ENCODE measurements at places on chromosomes 12 and 14.
A peak's percentile ranks its signal among the peaks of the same experiment; 100 is the strongest.

- DNase-seq: no peak
Observed at GRCh38 chr12:23947395-23947794, 2.1 kb downstream of the SOX5 start.

DNA sequence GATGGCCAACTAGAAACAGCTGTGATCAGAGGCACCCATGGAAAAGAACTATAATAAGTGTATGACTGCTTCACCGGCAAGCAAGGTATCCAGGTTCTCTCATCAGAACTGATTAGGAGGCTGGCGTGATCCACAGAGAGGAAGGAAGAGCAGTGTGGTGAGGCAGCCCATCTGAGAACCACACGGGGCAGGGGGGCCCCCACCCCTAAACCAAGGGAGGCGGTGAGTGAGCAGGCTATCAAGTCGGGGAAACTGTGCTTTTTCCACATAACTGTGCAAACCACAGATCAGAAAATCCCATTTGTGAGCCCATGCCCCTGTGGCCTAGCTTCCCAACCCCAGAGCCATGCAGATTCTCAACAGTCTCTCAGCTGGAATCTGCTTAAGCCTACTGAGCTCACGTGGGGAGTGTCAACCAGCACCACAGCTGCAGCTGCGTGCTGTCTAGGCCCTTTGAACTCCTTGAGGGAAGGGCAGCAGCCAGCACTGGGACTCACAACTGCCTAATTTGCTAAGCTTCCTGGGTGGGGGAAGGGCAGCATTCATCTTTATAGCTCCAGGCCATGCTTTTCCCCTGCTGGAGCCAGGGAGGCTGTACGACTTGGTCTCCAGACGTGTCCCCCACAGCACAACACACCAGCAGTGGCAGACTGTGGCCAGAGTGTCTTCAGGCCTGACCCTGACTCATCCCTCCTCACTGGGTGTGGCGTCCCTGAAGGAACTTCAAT, 444.4 kb upstream of the ATP2B1 start:
- DNase-seq: peak; percentile 55

DNA sequence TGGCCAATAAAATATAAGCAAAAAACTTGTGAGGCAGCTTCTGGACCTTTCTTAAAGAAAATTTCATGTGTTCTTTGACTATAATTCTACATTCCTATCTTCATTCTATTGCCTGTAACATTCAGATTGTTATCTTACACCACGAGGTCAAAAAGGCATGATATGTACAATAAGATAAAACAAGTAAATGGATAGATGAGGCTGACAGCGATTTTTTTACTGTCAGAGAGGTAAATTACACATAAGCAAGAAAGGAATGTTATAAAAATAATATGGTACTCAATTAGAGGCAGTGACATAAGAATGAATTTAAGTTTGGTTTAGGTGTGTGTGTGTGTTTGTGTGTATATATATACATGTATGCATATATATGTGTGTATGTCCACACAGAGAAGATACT, 660.0 kb downstream of the C12orf50 start:
- no peak for DNase-seq

- DNase-seq: no peak
Observed at GRCh38 chr12:75439930-75440329, 40.6 kb upstream of the GLIPR1 start.

- no peak for DNase-seq
Observed at GRCh38 chr12:111249018-111249370, 119.9 kb downstream of the PHETA1 start.

GRCh38 chr14:32078023-32078857, 1.1 kb downstream of the ARHGAP5 start:
- no peak for DNase-seq

- no peak for DNase-seq
Observed at GRCh38 chr14:22370084-22370847, 218.8 kb downstream of the DAD1 start.

GRCh38 chr14:97544571-97544970, 747.4 kb downstream of the VRK1 start:
- peak; percentile 94 for DNase-seq

DNA sequence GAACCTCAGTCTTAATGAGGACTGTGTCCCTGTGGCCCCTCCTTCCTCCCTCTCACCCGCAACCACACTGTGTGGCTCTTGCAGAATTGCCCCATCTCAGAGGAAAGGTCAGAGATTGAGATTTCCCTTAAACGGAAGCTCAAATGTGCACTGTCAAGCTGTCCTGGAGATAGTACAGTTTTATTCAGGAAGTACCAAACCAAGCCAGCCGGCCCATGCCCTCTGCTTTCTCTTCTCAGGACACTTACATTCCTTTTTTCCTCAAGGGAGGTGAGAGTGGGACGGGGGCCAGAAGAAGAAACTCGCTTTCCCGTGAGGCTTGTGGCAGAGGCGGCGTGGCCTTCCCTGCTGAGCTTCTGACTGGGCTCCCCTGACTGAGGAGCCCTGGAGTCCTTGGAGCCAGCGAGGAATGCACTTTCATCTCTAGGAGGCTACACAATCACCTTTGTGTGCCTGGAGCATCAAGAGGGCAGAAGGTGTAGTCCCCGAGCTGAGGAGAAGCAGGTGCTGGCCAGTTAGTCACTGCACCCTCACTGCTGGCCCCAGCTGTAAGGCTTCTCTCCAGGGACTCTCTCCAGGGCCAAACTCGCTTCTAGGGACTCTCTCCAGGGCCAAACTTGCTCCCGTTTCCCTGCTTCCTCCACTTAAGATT, 24.1 kb upstream of the ATP2A2 start:
- DNase-seq: peak; percentile 88

DNA sequence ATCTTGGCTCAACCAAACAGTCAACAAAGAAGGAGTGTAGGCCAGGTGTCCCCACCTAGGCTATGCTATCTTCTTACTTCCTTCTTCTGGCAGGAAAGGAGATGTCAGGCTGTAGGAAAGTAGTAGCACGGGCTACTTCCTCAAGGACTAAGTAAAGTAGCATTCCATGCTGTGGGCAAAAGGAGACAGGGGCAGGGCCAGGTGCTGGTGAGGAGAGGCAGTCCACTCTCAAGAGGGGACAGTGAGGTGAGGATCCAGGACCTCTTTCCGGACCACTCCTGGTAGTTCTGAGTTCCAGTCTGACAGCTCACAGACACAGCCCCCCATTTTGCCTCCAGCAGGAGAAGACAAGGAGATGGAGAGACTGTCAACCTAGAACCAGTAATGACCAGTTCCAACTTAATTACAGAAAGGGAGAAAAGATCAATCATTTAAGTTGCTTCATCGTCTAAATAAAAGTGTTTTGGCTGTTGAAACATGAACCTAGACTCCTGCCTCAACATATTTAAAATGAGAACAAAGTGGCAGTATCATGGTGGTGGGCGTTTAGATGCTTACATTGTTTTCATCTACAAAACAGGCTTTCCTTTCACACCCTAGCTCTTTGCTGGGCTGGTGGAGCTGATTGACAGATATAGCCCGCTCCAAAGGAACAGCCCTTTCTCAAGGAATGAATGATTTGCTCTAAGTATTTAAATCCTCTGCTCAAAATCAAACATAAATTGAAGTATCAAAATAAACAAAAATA, 5.1 kb upstream of the SSTR1 start:
- DNase-seq: no peak

DNA sequence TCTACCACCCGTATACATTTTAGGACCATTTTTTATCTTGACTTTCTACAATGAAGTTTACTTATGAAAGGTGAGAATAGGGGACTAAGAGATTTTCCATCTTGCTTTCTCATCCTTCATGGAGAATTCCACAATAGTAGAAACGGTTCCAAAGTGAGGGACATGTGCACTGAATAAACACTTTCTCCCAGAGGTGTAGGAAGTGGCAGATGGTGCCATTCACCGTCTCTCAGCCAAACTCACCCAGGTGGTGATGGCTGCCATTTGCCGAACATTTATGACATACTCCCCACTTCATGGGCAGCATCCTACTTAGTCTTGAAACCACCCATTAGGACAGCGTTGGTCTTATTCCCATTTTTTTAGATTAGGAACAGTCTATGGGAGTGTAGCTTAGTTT, 540.5 kb downstream of the DIO2 start:
- DNase-seq: no peak

DNA sequence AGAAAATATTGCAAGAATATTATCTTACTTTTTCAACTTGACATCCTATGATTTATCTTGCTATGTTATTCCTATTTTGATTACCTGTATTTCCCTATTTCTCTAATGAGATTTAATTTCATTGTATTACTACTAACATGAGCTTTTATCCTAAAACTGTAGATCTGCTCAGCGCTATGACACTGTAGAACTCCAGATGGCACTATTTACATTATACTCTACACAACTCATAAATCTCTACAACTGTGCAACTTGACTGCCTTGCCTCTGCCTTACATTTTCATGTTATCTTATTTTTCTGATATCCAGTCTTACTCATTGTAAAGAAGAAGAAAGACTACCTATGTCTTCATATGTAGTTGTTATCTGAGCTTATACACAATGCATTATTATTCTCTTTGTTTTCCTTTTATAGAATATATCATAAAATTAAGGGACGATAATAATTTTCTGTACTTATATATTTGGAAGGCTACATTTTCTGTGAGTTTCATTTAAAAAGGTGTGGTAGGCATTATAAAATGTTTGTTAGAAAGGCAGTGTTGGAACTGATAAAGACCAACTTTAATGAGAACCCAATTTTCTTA, 24.1 kb downstream of the NUP37 start:
- DNase-seq: peak; percentile 36

DNA sequence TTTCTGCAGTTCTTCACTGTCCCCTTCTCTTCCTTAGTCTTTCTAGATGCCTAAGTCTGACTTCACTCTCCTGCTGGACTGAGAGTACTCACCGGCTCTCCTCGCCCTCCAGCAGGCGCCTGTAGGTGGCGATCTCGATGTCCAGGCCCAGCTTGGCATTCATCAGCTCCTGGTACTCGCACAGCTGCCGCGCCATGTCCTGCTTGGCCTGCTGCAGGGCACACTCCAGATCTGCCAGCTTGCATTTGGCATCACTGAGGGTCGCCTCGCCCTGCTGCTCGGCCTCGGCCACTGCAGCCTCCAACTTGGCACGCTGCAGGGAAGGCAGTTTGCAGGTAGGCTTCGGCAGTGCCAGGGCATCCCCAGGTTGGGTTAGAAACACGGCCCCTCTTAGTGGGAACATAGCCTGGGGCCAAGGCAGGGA, 5.2 kb downstream of the KRT84 start:
- peak; percentile 10 for DNase-seq

- no peak for DNase-seq
Observed at GRCh38 chr12:117622741-117623140, 261.3 kb upstream of the NOS1 start.

GRCh38 chr12:104458694-104459367, 2.1 kb downstream of the CHST11 start:
- no peak for DNase-seq

GRCh38 chr14:22849212-22849819, 12.9 kb downstream of the MMP14 start:
- DNase-seq: no peak

GRCh38 chr14:29925736-29926135, 1.9 kb downstream of the PRKD1 start:
- no peak for DNase-seq

DNA sequence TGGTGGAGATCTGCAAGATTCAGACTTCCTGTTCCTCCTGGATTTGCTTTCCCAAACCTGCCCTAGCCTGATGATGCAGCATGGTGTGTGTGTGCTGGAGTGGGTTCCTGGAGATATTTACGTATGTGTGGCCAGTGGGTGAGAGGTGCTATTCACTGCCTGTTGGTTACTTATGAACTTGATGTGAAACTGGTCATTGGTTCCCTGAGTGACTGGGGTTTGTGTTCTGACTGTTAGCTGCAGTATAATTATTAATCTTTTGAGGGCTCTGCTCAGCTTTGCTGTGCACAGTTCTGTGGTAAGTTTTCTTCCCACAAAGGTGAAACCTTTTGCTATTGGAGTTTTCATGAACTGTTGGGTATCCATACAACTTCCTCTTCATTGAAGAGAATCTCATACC, 541.8 kb upstream of the FBXO33 start:
- peak; percentile 24 for DNase-seq

GRCh38 chr12:25480145-25480544, 72.9 kb downstream of the LMNTD1 start:
- no peak for DNase-seq

DNA sequence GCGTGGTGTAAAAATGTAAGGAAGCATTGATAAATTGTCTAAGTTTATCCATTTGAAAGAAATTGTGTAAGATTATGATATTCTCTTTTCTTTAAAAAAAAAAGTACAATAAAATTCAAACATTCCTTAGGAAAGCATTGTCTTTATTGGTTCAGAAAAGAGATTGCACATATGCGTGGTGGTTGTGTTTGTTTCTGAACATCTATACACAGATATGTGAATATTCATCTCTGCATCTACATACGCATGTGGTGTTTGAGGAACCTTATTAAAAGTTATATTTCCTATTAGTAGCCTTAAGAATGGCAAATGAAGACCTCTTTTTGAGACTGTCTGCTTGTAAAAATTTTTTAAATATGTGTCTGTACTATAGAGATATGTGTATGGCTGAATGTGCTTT, 69.8 kb downstream of the TMEM260 start:
- DNase-seq: no peak

GRCh38 chr12:18908191-18908590, 170.3 kb downstream of the CAPZA3 start:
- DNase-seq: no peak

DNA sequence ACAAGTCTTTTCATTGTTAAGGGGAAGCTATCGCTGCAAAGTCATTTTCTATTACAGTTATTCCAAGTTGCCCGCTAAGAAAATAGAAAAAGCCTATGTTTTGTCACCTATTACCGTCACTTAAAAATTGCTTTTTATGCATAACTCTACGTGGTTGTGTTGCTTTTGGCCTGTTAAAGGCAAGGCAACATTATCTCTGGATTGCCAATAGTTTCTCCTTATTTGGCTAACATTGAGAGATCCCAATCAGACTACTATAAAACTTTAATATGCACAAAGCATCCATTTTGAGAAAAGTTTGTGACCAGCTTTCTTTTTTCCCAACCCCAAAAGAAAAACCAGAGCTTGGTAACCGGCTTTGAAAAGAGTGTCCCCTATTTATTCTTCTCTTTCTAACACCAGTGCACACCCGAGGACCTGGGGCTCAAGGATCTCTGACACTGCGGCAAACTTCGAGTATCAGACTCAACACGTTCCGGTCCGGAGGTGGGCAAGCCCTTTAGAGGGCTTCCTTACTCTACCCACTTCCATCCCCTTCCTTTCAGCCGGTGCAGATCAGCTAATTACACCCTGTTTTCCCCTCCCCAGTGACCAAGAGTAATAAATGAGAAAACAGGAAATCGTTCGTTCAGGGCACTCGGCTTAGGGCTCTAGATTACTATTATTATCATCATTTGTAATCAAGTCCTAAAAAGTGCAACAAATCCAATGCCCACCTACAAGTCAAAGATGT, 1.2 kb downstream of the PPP1R12A start:
- no peak for DNase-seq

DNA sequence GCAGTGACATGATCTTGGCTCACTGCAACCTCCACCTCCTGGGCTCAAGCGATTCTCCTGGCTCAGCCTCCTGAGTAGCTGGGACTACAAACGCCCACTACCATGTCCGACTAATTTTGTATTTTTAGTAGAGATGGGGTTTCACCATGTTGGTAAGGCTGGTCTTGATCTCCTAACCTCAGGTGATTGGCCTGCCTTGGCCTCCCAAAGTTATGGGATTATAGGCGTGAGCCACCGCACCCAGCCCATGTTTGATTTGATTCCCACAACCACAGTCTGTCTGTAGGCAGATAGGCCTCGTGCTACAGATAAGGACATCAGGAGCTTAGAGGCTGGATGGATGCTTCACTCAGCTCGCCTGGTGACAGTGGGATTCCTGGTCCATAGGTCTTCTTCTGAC, 23.0 kb downstream of the EML1 start:
- DNase-seq: no peak
